OCI-M1 (cell line): ENCODE measurements at places on chromosomes 6 and 20.

- DNase-seq: no peak
Observed at GRCh38 chr6:144809120-144809519, 524.0 kb downstream of the UTRN start.

GRCh38 chr6:142945049-142945445 is at the start of gene HIVEP2:
Gene HIVEP2, minus strand, starts transcription at chr6:142945176. Its CDS starts 170,438 bp downstream, at chr6:142774738.
- DNase-seq: peak; percentile 87

DNA sequence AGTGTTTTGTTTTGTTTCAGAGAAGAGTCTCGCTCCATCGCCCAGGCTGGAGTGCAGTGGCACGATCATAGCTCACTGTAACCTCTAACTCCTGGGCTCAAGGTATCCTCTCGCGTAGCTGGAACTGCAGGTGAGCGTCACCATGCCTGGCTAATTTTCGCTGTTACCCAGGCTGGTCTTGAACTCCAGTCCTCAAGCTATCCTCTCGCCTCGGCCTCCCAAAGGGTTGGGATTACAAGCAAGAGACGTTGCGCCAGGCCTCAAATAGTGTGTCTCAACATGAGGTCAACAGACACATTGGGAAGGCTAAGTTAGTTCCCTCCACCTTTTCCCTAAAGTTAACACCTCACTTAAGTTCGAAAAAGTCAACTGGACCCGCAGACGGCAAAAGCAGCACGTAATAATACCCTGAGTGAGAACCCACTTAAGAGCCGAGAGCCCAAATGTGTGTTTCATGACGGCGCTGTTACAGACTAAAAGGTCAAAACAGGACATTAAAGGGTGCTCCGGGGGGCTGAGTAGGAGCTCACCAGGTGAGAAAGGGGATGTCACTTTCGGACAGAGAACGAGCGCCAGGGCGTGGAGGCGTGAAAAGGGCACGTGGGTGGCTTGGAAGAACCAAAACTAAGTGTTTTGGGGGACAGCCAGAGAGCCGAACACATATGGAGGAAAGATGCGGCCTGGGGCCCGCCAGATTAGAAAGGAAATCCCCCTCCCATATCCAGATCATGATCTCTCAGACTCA is 499 bp downstream of the TTI1 start:
- peak; percentile 58 for DNase-seq

DNA sequence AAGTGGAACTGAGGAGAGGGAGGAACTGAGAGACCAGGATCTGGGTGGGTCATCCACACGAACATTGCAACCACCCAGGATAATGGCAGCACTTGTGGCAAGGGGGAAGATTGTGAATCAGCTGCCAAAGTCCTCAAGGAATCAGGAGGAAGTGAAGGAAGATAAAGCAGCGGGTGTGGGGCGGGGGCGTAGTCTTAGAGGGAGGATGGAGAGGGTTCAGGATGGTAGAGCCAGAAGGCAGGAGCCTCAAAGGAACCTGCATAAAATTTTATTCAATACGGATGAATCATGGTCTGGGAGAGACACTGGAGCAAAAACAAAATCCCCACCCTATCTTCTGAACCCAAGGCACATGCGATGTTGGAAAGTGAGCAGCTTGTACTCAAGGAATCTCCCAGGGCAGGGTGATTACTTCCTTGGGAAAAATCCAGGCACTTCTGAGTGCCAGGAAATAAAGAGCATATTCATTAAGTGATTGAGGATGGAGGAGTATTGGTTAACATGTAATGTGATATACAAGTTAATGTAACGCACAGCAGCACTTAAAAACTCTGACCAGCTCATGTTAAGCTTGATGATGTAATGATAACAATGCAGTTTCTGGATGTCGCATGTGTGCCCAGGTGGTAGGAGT is 82.0 kb upstream of the B3GAT2 start:
- DNase-seq: no peak

GRCh38 chr6:390914-391558 is 516 bp upstream of the IRF4 start:
- no peak for DNase-seq

GRCh38 chr6:41705996-41706835 is 29.2 kb downstream of the TFEB start:
- peak; percentile 79 for DNase-seq

GRCh38 chr20:33099843-33100538 is 20.5 kb downstream of the BPIFB4 start:
- DNase-seq: no peak

GRCh38 chr6:93735099-93735498 is 315.7 kb upstream of the EPHA7 start:
- DNase-seq: no peak
